ENCODE measurements at places on chromosomes 2 and 18.

- DNase-seq: no peak
Observed at GRCh38 chr2:1829796-1830195, 85.5 kb upstream of the PXDN start.

GRCh38 chr2:100418406-100418962, 1.0 kb upstream of the CHST10 start:
- no peak for DNase-seq

- DNase-seq: no peak
Observed at GRCh38 chr18:22311301-22311700, 106.4 kb downstream of the CTAGE1 start.

- DNase-seq: no peak
Observed at GRCh38 chr18:23983112-23983511, 31.4 kb upstream of the TTC39C start.

DNA sequence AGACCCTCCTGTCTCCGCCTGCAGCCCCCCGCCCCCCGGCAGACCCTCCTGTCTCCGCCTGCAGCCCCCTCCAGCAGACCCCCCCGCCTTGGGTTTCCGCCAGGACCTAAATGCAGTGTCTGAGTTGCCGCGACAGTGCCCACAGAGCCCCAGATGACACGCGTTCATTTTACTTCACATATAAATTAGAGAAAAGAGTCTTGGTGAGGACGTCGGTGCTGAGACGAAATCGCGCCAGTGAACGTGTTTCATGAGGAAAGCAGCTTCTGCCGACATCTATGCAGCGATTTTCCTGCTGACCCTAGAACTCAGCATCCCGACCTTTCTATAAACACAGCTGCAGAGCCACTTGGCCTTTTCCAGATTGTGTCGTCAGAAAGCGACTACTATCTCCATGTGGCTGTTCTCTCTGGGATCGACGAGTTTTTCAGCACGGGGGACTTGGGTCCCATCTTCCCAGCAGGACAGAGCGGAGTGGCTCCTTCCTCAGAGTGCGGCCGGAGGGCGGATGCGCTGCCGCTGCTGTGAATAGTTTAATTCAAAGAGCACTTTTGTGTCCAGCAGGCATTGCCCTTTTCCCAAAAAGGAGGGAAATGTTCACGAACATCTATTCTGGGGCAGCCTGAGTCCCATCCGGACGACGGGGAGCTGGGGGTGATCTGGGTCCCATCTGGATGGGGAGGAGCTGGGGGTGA, 136.7 kb downstream of the NFATC1 start:
- no peak for DNase-seq

DNA sequence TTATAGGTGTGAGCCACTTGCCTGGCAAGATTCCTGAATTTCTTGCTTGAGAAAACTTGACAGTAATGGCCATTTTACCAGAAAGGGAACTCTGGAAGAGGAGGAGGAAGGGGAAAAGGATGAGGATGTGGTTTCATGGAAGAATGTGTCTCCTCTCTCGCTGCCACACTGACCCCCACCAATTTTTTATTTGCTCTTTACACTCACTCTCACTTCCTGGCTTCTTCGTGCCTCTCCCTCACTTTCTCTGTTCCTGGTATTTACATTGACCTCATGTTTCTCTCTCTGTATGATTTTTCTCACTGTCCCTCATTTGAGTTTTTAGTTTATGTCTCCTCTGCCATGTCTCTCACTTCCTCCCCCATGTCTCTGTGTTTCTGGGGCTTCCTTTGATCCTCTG, 134.5 kb upstream of the CAB39 start:
- no peak for DNase-seq

- DNase-seq: no peak
Observed at GRCh38 chr2:148209603-148210002, 188.7 kb downstream of the MBD5 start.

DNA sequence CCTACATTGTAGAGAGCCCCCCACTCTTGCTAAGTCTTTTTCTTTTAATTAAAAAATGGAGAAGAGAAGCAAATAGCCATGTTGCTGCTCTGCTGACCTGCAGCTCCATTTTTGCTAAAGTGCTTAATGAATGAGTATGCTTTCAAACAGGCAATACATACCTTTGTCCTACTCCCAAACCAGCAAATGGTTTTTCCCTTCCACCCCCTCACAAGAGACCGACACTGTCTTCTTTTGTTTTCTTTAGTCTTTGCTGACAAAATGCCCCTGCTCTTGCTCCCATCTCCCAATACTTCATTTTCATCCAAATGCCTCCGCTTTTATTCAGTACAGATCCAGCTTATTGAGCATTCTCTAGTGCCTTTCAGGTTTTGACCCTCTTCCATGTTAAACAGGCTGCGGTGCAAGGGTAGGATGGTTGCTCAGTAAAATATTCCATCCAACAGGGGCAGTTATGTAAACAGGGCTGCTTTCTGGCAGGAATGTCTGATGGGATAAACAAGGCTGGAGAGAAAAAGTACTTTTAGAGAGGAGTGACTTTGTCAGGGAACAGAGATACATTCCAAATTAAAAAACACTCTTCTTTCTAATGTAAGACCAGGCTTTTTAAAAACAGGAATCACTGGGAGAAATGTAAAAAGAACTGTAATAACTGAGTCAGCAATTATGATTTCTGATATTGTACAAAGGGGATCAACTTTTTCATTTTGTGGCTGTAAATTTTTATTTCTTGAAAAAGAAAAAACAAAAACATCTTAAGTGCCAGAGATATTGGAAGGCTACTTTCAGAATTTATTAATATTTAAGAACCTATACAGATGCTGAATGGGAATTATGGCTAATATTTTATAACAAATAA, 136.8 kb downstream of the MEP1B start:
- DNase-seq: no peak

DNA sequence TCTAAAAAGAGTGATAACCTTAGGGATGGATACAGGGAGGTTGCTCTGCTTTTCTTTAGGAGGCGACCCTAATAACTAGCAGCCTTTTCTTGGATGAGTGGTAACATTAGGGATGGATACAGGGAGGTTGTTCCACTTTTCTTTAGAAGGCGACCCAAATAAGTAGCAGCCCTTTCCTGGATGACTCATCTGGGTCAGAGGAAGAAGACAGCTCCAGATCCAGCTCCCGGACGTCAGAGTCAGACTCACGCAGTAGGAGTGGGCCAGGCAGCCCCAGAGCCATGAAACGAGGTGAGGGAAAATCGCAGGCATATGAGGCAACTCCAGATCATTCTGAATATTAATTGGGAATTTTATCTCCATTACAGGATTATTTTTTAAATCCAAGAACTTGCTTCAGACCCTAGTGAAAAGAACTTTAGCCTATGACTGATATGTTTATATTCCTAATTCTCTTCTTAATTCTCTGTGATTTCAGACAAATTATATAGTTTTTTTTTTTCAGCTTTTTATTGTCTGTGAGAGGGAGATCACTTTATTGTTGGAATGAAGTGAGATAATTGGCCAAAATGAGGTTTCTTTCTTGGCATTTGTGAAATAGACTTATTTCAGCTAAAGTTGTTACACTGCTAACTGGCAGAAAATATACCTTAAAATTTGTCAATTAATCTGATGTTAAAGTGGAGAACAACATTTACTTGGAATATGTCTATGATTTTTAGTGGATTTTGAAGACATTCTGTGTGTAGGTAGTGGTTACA, 31.2 kb upstream of the C1GALT1C1L start:
- DNase-seq: peak; percentile 71

GRCh38 chr2:85324639-85325465, 2.9 kb downstream of the TGOLN2 start:
- DNase-seq: peak; percentile 54

DNA sequence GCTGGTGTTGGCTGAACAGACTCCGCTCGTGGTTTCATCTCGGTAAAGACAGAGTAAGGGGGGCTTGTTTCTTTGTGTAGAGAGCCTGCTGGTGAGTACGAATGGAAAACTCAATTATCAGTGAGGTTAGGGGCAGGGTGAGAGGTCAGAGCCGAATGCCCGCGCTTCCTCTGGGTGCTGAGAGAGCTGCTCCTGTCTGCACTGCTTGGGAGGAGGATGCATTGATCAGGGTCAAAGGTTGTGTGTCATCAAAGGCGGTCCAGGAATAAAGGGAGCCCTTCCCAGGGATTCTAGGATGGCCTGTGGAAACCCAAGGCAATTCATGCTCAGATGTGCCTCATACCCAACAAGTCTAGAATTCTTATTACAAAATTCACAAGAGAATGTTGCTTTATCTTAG, 143.9 kb downstream of the MYCN start:
- DNase-seq: no peak

DNA sequence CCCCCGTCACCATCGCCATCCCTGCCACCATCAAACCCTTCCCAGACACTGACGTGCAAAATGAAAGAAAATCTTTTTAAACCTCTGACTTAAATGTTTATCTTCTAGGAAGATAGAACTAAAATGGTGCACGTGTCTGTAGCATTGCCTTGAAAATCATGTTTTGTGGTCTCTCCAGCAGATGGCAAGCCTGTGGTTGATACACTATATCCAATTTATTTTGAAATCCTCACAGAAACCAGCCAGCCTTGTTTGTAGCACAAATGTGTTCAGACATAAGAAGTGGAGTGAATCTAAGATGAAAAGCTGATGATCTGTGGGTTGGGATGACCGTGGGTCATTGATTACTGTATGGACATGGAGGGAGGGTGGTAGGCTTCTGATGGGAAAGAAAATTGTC, 436.2 kb upstream of the SMIM21 start:
- no peak for DNase-seq

DNA sequence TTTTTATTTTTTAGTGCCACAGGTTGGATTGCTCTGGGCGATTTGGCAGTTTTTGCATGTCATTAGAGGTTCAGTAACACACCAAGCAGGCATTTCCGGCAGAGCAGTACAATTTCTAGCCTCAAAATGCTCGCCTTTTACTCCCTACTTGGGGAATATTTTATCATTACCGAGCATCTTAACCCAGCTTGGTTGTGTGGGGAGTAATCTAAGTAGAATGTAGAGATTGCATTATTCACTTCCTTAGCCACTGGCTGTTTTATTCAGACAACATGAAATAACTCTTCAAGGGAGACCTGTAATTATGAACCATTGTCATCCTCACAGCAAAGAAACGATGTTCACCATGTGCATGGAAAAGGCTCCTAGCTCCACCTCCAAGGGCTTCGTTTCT, 13.1 kb downstream of the GRP start:
- DNase-seq: no peak

- DNase-seq: peak; percentile 79
Observed at GRCh38 chr2:199738727-199739412, 112.1 kb downstream of the FTCDNL1 start.

DNA sequence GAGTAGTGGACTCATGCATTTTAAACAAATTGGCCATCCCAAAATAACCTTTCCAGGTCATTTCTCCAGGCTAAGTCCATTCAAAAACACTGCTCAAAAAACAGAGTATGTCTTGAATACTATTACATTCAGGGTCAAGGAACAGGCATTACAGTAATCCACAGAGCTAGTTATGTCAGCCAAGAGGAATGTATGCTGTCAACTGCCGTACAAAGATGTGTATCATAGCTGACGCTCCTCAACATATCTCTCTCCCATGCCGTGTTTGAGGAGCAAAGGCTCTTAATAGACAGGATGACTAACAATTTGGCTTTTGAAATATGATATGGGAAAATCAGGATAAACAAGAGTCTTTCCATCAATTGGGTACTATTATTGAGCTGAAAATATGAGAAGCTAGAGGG, 68.8 kb upstream of the KCTD1 start:
- peak; percentile 74 for DNase-seq

GRCh38 chr18:9578306-9578705, 36.1 kb downstream of the PPP4R1 start:
- DNase-seq: peak; percentile 51

DNA sequence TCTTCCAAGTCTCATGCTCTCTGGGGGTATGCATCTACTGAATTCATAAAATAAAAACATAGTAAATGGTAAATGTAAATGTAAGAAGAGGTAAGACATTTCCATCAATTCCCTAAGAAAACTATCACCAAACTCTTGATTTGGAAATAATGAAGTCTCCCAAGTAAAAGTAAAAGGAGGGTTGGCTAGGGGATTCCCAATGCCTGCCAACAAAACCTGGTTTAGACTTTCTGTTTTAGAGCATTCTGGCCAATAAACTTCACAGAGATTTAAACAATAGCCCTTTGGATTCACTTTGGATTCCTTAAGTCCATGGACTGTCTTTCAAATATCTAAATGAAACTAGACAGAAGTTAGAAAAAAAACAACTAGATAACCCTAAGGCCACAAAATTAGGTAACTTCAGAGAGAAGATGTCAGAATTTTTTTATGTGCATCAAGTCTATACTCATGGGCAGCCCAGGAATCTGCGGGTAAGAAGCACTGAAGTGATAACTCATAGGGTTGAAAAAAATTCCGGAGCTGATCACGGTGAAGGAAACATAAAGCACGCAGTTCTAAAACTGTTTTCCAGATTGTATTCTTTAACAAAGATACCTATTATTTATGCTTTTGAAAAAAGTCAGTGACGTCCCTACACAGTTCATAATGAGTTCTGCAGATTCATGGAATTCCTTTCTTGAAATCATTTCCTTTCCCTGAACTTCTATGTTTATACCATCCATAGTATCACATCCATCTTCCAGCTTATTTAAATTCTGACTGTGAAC, 263.6 kb downstream of the AFF3 start:
- DNase-seq: no peak

GRCh38 chr2:25313711-25314513, 27.8 kb downstream of the DNMT3A start:
- DNase-seq: no peak

- no peak for DNase-seq
Observed at GRCh38 chr2:70887550-70888246, 48.0 kb upstream of the ATP6V1B1 start.

DNA sequence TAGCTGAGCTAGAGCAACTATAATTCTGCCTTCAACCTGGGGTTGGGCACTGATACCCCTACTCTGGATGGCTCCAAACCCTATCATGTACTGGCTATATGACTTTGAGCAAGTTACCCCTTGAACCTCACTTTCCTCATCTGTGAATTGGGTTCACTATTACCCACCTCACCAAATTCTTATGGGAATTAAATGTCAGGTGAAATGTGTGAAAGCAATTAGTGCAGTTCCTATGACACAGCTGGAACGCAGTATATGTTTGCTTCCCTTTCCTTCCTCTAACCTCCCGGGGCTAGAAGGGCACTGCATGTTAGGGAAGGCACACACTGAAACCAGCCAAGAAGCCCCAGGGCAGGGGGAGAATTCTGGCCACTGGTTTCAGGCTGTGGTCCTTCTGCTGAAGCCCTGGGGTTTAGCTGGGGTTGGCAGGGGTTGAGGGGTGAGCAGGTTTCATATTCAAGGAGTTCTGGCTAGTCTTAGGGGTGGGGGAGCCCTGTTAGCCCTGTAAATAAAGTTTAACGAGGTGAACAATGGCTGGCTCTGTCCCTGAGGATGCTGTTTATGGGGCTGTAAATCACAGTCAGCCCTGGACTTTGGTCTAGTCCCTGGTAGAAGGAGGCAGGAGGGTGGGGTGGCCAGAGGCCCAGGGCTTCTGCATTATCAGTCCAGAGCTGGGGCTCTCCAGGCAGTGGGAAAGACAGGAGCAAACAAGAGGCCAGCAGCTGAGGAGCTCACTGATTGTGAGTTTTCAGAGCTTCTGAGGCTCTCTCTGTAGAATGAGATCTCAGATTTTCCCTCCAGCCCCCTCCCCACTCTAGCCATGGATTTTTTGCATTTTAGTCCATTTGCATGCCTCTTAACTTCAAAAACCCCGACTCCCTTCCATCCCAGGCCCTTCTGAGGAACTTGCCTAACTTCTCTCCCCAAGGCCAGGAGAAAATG, 8.0 kb downstream of the PKDCC start:
- DNase-seq: no peak

- no peak for DNase-seq
Observed at GRCh38 chr18:77140439-77141109, 8.0 kb upstream of the MBP start.

GRCh38 chr2:12105180-12105579, 358.7 kb downstream of the LPIN1 start:
- DNase-seq: no peak

GRCh38 chr2:24448797-24449196, 42.3 kb upstream of the NCOA1 start:
- DNase-seq: no peak

Data from MCF 10A (cell line).